ENCODE measurements at places on chromosomes 7 and 10.

DNA sequence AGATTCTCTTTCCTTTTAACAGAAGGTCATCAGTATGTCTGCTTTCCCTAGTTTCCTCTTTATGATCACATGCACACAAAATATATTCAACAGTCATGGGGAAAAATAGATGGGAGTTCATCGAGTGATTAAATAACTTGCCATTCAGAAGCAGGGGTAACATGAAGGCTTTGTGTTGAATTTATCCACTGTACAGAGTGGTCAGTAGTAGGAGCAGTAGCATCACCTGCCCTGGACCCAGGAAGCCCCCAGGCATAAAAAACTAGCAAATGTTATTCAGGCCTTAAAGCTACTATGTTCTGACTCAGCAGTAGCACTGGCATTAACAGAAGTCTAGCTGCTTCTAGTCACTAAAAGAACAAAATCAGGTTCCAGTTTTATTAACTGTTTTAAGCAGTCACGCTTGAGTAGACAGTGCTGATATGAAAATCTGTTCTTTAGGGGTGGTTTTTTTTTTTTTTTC is 31.4 kb upstream of the FAM133B start:
- DNase-seq: no peak

GRCh38 chr7:7566651-7567611 is at the start of gene MIOS:
Gene MIOS, plus strand, starts transcription at chr7:7566884. Its CDS starts 5,592 bp downstream, at chr7:7572476.
- peak; percentile 65 for DNase-seq

DNA sequence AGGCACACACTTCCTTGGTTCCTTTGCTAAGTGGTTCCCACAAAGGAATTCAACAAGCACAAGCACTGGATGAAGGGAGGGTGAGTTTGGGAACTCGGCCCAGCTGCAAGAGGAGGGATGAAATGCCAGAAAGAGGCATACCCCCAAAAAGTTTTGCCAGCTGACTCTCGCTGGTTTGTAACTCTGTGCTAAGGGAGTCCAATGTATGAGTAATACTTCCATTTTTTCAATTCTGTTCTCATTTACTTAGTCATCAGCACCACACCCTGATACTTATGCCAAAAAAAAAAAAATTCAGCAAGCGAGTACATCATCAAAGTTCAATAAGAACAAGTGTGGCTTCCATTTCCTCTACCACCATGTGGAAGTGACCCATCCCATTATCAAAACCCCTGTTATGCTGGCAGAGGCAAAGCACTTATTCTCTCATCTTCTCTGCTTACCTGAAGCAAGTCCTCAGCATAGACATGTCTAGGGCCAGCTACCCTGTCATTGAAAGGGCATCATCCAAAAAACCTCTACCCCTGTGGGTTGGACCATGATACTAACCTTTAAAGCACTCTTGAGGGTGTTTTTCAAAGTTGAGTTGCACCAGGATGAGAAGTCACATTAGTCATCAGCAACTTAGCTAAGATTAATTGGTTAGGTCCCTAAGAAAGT is 6.9 kb upstream of the HYCC1 start:
- no peak for DNase-seq

- no peak for DNase-seq
These were observed 82.9 kb downstream of the OTUD1 start for GRCh38 chr10:23521735-23522134.

DNA sequence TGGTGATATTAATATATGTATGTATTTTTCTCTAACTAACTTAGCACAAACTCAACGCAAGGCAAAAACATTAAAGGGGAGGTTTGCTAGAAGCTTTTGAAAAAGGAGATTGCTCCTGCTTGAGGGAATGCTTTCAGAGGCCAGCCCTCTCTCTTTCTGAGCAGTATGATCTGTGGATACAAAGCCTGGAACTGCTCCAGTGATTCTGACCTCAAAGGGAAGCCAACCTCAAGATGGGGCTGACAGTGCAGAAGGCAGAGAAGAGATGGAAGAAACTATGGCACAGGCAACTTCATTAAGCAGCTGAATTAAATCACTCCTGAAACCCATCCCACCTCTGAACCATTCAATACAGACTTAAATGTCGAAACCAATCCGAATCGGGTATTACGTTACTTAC is 102.4 kb downstream of the USP6NL start:
- DNase-seq: no peak
